ENCODE measurements at places on chromosomes 3 and 15.

- DNase-seq = no peak
Observed at GRCh38 chr3:152261329-152261728, 7.4 kb upstream of the MBNL1 start.

- DNase-seq = no peak
Observed at GRCh38 chr3:184395320-184395660, 15.4 kb downstream of the CHRD start.

DNA sequence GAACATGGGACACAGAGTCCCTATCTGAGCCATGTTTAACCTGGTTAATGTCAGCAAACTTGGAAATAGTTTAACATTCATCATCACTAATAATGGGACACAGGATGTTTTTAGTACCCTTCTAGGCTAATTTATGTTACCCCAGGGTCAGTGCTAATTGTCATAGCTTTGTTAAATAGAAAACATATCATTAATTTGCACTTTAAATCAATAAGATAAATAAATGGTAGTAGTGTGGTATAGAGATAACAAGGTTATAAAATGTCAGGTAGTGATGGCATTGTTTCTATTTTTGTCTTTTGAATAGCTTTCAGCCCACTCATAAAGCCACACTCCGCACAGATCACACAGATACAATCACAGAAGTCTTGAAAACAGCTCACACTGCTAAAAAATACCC lies 534.9 kb downstream of the MECOM start:
- DNase-seq = no peak

GRCh38 chr3:102483556-102483955 lies 48.7 kb downstream of the ZPLD1 start:
- DNase-seq = no peak

- no peak for DNase-seq
Observed at GRCh38 chr3:97340940-97341339, 423.6 kb upstream of the ARL6 start.

- no peak for DNase-seq
Observed at GRCh38 chr15:74869726-74870407, 3.3 kb downstream of the SCAMP2 start.

DNA sequence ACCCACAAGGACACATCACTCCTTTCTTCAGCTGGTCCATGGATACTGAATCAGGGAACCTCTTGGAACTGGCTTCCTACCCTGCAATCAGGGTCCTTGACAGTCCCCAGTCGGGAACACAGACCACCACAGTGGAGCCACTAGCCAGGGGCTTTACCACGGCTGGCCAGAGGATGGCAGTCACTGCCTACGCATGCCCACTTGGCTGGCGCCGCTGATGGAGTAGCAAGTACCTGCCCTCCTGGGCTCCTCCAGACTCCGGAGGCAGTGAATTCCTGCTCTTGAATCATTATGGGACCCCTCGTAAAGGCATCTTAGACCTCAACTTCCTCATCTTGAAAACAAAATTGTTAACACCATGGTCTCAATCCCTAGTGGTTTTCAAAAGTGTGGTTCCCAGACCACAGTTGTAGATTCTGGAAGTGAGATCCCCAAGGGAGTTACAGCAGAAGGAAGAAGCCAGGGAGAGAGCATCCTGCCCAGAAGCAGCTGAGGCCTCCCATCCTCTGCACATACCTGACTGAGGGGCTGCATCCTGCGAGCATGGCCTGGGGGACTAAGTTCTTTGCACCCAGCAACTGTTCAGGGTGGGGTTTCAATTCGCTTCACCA lies 9.1 kb upstream of the SKIC8 start:
- DNase-seq = peak; percentile 44

Measured in stimulated activated CD4-positive, alpha-beta T cell treated with anti-CD3 and anti-CD28 coated beads, TNF-alpha, amount 100 ng/mL, for 48 hours (primary cell).